Left lobe of liver (tissue), 2 donors: ENCODE measurements at places on chromosomes 5 and 9.

DNA sequence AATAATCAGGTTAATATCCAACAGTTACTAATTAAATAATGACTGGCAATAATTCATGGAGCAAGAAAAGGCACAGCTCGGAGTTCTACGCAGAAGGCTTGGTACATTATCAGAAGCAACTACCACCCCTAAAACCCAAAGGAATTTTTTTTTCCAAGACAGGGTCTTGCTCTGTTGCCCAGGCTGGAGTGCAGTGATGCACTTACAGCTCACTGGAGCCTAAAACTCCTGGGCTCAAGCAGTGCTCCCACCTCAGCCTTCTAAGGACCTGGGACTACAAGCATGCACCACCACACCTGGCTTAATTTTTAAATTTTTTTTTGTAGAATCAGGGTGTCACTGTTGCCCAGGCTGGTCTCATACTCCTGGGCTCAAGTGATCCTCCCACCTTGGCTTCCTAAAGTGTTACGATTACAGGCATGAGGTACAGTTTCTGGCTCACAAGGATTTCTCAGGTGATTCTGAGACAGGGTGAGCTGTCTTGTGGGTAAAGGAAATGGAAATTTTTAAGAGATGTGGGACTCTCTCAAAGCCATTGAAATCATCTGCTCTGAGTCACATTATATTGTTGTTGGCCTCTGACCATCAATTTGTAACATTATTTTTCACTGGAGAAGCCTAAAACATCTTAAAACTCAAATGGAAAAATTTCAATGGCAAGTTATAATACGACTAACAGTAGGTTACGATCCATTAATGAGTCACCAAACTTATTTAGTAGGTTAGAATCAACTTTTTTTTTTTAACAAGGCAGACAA is 19.7 kb upstream of the HSDL2 start:
- no peak for DNase-seq

- DNase-seq: no peak
These were observed 54.7 kb downstream of the GAS1 start for GRCh38 chr9:86892576-86892975.

DNA sequence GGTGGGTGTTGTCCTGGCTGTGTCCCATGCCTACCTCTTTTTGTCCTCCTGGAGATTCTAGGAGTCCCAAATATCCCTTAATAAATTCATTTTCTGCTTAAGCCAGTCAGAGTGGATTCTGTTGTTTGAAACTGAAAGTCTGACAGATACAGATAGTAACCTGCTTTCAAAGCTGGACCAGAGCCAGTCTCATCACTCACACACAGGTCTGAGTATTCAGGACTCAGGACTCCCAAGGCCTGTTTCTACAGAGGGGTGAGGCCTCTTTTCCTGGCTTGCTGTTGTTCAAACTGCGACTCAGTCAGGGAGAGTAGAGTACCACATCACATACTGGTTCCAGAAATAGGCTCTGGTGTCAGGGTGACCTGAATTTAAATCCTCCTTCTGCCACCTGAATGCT is 190.1 kb downstream of the PAX5 start:
- DNase-seq: no peak

DNA sequence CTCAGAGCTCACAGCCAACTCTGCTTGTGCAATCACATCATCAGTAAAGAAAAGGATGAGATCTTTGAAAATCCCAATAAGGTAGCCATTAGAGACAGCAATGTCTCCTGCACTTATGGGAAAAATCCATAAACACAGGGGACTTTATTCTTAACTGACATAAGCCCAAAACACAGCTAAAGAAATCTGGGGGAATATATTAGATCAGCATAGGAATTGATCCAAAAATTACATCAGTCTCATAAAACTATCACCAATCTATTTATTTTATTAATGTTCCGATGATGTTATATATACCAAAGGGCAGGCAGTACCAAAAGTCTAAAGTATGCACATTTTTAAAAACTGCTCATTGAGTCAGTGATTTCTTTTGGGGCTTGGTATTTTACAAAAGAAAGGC is 6.9 kb downstream of the MRPS27 start:
- DNase-seq: no peak

- DNase-seq: no peak
These were observed 158.1 kb downstream of the LPAR1 start for GRCh38 chr9:110880189-110880588.

DNA sequence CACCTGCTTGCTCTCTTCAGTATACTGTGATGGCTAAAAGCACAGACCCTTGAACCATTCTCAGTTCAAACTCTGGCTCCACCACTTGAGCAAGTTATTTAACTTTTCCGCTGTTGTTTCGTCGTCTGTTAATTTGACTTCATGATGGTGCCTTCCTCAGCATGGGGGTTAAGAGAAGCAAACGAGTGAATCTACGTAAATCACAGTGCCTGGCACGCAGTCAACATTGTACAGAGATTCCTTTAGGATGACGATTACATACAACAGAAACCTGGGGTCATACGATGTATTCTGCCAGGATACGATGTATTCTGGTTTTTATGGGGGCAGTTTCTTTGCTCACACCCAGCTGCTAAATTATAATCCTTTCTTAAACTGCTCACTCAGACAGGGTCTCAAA is 515.6 kb downstream of the CCDC171 start:
- DNase-seq: no peak

DNA sequence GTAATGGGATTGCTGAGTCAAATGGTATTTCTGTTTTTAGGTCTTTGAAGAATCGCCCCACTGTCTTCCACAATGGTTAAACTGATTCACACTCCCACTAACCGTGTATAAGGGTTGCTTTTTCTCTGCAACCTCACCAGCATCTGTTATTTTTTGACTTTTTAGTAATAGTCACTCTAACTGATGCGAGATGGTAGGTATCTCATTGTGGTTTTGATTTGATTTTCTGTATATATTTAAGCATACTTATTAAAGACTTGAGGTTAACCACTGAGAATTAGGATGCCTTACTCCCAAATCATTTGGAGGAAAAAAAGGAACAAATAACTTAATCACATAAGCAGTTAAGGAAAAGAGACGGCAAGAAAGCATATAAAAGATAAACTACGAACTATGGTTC is 181.6 kb upstream of the FST start:
- no peak for DNase-seq

DNA sequence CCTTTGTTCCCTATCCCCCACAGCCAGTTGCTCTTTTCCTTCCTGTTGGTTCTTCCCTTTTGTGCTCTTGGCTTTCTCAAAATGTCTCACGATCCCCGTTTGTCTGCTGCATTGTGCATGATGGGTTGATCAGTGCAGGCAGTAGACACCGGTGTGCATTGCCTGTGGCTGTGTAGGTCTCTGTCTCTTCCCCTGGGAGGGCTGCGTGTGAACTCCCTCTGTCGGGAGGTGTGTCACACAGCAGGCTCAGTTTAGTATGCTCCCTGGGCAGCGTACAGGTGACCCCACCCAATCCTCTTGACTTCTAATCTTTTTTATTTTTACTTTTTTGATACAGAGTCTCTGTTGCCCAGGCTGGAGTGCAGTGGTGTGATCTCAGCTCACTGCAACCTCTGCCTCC is 265.3 kb downstream of the FSTL4 start:
- DNase-seq: no peak

- no peak for DNase-seq
These were observed 77.0 kb downstream of the CYFIP2 start for GRCh38 chr5:157342822-157343402.

- no peak for DNase-seq
These were observed 116.5 kb downstream of the SNX18 start for GRCh38 chr5:54634089-54634488.

DNA sequence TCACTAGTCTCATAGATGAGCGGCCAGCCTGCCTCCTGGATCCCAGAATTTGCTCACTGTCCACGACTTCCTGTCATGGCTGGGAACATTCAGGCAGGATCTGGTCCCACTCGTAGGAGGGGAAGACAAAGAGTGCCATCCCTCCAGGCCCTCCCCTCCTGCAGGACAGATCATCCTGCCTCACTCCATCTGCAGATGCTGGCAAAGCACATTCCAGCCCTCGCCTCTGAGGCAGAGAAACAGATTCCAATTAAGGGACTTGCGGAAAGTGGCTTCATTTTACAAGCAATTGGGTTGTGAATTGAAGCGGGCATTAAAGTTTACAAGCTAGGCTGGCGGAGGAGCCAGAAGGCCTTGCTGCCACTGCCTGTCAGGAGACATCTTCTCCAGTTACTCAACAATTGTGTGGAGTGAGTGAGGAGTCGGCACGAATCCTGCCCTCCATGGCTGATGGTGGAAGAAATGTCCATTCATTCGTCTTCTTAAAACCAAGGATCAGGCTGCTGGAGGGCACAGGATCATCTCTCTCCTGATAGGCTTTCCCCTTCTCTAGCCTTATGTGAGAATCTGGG is 41.8 kb upstream of the KCNMB1 start:
- DNase-seq: no peak

- DNase-seq: no peak
These were observed 33.5 kb upstream of the HOMER1 start for GRCh38 chr5:79547429-79547822.

DNA sequence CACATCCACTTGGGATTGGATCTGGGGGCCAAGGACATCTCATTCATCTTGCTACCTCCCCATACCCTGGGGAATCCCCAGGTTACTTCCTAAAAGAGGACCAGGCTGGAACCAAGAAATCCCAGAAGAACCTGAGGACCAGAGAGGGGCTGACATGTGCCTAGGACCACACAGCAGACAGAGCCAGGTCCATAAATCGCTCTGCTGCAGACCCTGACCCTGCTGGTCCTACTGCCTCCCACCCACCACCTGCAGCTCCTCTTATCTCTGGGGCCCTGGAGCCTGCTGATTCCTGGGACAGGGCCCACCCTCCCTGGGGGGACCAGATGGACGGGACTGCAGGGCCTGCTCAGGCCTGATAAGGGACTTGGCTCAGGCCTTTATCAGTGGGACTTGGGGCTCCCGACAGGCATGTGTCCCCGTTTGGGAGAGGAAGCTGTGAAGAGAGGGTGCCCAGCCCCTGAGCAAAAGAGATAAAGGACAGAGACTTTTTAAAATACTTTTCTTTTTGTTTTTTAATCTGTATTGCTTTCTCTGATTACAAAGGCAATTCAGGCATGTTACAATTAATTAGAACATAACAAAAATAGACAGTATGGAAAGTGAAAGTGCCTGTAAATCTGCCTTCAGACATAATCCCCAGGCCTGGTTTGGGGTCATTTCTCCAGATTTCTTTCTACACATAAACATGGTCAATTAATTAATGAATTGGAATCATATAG is 101.3 kb upstream of the LARP1 start:
- DNase-seq: peak; percentile 46

DNA sequence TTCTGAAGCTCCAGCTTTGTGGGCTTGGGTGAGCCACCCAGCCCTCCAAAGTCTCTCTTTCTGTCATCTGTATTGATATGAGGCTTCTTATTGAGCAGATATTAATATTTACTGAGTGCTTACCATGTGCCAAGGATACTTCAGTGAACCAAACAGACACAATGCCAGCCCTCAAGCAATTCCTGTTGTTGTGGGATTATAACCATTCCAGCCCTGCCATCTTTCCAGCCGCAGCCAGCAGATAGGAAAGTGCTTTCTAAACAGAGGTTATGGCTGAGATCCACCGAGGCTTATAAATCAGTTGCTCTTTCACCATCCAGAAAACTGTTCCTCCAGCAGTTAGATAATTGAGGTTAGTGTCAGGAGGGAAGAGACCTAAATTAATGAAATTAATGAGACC is 137.7 kb upstream of the ALDH1B1 start:
- no peak for DNase-seq

DNA sequence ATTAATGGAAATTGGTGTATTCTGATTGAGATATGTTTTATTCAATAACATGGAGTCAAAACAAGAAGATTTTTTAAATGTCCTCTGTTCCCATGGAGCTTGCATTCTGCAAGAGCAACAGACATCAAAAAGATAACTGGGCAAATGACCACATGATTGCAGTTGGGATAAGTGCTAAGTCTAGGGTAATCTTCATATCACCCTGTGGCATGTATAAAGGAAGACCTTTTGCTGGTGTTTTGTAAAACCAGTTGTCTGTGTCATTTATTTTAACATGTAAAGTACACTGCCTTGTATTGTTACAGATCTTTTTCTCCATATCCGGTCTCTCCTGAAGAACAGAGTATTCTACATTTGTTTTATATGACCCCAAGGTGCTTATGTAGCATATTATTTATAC is 44.0 kb downstream of the PTCD2 start:
- DNase-seq: no peak

- no peak for DNase-seq
These were observed 45.4 kb downstream of the DMRT1 start for GRCh38 chr9:886886-887285.

DNA sequence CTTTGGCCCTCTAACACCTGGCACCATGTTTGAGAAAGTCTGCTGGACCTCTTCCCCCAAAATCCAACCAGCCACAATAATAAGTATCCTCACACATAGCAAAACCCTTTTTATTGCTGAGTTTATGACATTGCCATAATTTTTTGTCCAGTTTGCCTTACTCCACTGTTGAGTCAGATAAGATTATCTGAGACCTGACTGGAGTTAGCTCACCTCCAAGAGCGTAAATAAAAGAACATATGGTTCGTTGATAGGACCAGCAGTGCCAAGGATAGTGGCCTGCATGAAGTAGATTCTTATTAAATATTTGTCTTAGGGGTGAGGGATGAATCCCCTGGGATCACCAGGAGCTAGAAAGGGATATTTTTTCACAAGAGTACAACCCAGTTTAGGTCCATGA is 510.6 kb upstream of the MPDZ start:
- DNase-seq: no peak

GRCh38 chr9:117414906-117415331 is at the start of gene ASTN2:
TSS of gene ASTN2 (minus strand) at chr9:117415057. CDS start at chr9:117414938, 119 bp downstream.
- no peak for DNase-seq

GRCh38 chr5:158388021-158388420 is 529.1 kb upstream of the CLINT1 start:
- no peak for DNase-seq

- DNase-seq: no peak
These were observed 62.3 kb downstream of the LHFPL2 start for GRCh38 chr5:78586251-78586650.

DNA sequence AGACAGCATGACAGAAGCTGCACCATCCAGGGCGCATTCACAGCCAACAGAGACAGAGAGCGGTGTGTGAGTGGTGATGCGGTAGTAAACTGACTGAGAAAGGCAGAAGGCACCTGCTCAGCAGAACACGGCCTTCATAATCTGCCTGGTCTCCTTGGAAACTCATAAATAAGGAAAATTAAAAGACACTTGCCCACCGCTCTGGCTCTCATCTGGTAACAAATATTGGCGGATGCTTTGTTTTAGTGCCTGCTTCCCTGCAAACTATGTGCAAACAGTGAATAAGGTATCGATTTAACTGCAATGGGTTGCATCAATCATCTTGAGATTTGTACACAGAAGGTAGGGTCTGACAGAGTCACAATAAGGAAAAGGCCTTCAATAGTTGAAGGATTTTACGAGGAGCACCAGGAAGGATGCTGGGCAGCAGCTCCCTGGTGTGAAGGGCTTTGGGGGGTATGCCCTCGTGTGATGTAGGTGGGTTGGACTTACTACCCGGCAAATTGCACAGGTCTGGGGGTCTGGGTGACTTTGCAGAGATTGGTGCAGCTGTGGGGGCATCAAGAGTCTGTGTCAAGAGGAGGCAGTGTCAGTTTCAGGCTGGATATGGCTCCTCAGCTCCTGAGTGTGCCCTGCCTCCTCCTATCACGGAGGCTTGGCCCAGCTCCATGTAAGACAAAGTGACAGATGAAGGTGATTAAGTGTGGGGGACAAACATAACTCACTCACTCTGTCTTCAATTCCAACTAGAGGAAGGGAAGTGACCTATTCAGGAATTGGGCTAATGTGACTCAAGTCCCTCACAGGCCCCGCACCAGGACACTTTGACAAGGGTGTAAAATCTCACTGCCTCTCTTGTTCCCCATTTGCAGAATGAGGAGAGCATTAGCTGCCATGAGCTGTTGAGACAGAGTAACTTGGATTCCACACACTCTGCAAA is 166.7 kb downstream of the ICE1 start:
- DNase-seq: no peak
